ENCODE measurements at places on chromosomes 6 and 20.

GRCh38 chr6:18053078-18053477 lies 65.6 kb upstream of the KIF13A start:
- DNase-seq, result no peak

GRCh38 chr20:22449188-22449973 lies 135.0 kb downstream of the FOXA2 start:
- no peak for DNase-seq

DNA sequence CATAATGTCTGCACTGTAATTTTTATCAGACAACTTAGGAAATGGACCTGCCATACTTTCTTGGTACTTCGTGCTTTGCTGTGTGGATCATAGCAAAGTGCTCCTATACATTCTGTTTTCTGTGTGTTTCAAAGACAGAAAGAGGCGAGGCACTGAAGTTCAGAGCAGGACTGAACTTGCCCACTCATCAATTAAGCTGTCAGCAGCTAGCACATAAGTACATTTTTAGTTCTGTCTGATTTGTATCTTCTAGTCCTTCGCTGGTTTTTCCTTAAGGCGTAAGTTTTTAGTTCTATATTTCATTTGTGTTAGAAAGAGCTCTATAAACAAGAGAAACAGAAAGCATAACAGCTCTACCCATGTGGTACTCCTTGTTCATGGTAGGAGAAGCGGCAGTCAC lies 42.1 kb downstream of the MAP3K4 start:
- no peak for DNase-seq

GRCh38 chr6:9799582-9799981 lies 615.3 kb downstream of the TFAP2A start:
- no peak for DNase-seq

- no peak for DNase-seq
Measured at GRCh38 chr6:610882-611281, 46.0 kb downstream of the HUS1B start.

GRCh38 chr6:79782792-79783580 lies 151.9 kb downstream of the SH3BGRL2 start:
- no peak for DNase-seq

- DNase-seq, result no peak
Measured at GRCh38 chr6:128271011-128271410, 249.4 kb downstream of the PTPRK start.

DNA sequence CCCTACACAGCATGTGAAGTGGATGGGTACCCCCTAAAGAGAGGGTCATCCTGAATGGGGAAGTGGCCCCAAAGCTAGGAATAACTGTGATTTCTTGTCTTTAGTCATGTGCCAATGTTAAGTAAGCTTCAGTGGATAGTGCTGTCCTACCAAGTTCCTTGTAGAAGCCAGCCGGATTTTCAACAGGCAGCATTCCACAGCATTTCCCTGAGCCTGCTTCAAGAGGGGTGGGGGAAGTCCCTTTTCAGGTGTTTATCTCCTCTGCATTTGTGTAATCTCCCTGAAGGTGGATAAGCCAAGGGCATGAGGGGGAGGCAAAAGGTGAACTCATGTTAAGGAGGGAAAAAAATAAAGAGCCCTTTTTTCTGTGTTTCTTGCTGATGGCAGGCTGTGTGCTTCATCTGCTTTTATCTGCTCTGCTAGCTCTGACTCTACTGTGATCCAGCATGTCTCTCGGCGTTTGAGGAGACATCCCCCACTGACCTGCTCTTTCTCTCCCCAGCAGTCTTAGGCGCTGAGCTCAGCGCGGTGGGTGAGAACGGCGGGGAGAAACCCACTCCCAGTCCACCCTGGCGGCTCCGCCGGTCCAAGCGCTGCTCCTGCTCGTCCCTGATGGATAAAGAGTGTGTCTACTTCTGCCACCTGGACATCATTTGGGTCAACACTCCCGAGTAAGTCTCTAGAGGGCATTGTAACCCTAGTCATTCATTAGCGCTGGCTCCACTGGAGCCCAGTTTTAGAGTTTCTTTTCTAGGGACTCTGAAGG lies 1.9 kb downstream of the EDN1 start:
- no peak for DNase-seq

- DNase-seq, result no peak
Measured at GRCh38 chr20:11305406-11305805, 612.3 kb upstream of the BTBD3 start.
